ENCODE measurements at places on chromosomes 3 and 15.

GRCh38 chr3:13536832-13537231 lies 12.1 kb upstream of the FBLN2 start:
- DNase-seq = no peak

- DNase-seq = no peak
These were observed 36.1 kb downstream of the CFAP44 start for GRCh38 chr3:113405180-113405579.

GRCh38 chr15:62593681-62594399 lies 428.8 kb upstream of the C2CD4B start:
- DNase-seq = no peak

- no peak for DNase-seq
These were observed 123.9 kb downstream of the OXNAD1 start for GRCh38 chr3:16388850-16389441.

GRCh38 chr3:133881939-133882825 lies 13.5 kb downstream of the RAB6B start:
- DNase-seq = no peak

- no peak for DNase-seq
These were observed 38.4 kb downstream of the PAQR5 start for GRCh38 chr15:69337138-69337537.

DNA sequence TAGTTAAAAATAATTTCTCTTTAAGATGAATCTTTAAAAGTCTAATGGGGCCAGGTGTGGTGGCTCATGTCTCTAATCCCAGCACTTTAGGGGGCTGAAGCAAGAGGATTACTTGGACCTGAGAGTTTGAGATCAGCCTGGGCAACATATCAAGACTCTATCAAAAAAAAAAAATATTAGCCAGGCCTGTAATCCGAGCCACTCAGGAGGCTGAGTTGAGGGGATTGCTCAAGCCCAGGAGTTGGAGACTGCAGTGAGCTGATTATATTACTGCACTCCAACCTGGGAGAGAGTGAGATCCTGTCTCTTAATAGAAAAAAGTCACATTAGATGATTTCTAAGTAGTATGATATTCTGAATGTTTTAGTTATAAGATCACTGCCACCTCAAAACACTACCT lies 322.0 kb upstream of the MANF start:
- no peak for DNase-seq

DNA sequence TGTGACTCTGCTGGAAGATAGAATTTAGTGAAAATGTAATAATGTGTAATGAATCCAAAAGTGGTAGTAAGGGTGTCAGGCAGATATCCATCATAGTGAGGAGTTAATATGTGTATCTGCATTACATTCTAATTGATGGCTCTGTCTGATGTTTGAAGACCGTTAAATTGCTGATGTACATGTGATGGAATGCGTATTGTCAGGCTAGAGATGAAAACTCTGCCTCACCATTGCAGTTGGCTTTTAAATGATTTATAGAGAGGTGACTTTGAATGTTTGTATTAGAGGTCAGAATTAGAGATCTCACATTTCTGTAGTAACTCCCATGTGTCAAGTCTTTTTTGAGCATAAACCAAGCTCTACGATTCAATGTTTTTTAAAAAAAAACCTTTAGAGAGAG lies 234.6 kb downstream of the NAALADL2 start:
- no peak for DNase-seq

DNA sequence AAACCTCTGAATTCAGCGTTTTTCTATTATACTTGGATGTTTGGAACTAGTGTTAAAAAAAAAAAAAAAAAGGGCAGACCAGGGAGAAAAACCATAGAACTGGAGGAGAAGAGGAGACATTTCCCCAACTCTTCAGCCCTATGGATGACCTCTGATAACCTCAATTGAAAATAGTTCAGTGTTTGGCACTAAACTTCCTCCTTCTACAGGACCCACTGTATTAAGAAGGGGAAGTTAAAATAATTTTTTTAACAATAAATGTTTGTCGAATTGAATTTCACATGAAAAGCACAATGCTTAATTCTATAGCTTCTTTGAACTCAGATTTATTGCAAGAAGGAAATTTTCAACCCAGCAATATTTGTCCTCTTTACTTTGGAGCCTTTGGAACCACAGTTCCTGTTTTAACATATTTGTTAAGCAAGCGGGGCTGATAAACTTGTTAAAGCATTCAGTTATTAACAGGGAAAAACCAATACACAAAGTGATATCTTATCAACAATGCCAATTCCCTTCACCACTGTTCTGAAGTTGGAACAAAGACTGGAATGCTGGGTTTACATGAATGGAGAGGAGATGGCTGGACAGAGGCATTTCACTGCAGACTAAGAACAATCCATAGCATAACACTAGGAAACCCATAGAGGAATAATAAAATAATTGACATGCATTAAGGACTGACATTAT lies 3.1 kb upstream of the A4GNT start:
- no peak for DNase-seq

DNA sequence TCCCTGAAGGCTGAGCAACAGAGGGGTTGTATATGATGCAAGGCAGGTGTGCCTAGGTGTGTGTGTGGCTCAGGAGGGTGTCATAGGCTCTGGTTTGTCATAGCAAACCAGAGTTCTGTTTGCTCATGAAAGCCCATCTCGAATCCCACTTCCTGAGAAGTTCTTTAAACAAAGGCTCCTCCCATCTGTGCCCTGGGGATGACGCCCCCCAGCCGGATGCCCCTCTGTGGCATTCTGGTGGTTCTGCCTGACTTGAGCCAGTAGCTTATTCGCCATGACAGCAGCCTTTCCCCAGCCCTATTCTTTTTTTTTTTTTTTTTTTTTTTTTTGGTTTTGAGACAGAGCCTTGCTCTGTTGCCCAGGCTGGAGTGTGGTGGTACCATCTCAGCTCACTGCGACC lies 45.4 kb downstream of the PDIA5 start:
- DNase-seq = no peak

DNA sequence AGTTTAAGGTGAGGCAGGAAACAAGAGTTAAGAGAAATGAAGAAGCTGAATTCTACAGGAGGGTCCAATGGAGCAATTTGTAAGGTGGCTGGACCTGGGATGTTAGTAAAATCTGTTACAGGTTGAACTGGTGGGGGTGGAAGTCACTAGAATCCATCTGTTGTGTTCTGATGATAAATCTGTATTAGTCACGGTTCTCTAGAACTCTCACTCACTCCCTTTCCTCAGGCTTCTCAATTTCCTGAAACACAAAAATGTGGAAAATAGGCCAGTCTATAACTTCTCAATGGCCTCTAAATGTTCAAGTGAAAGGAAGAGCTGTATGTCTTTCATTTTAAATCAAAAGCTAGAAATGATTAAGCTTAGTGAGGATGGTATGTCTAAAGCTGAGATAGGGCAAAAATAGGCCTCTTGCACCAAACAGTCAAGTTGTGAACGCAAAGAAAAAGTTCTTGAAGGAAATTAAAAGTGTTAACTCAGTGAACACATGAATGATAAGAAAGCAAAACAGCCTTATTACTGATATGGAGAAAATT lies 180.2 kb upstream of the CBLB start:
- no peak for DNase-seq

GRCh38 chr3:153970741-153971347 lies 150.3 kb upstream of the ARHGEF26 start:
- DNase-seq = no peak

DNA sequence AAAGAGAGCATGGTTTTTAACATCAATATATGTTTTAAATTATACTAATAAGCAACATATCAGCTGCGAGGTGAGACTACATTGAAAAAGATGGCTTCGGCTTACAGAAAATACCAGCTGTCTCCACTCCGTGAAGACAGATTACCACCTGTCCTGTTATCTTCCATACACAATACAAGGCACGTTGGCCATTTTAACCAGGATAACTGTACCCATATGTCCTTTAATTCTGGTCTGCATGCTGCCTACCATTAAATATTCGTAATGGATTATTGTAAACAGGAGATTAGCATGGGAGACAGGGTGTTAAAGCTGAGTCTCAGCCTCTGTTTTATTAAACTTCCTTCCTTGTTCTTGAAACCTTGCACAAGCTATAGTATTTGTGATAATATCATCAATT lies 855.5 kb downstream of the ROBO1 start:
- no peak for DNase-seq

- DNase-seq = no peak
These were observed 1100.3 kb downstream of the TBL1XR1 start for GRCh38 chr3:176097027-176097426.

DNA sequence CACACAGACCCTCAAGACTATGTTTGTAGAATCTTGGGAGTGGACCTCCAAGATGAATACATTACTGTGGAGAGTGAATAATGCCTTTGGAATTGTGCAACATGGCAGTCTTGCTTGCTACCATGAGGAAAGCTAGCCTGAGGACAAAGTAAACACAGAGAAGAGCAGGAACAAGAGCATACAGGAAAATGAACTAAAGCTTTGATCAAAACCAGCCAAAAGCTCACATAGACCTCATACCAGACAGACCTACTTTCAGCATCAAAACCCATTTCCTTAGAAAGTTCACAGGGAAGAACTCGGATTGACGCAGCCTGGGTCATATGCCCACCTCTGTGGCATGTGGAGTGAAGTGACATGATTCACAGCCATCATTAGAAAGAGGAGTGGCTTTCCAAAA lies 3.3 kb upstream of the RAB8B start:
- DNase-seq = no peak

DNA sequence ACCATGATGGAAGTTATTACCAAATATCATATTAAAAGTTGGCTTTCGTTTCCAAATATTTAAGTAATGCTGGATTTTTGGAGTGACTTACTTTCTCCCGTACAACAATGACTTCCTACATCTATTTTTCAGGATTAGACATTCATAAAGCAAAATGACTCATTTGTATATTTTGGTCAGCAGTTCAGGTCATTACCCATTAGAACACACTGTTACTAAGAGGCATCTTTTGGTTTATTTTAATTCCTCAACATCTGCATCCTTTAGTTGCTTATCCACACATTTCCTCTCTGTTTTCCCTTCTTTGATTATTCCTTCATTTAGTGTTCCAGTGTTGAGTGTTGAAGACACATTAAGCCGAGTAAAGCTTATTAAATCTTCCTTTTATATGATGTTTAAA lies 348.2 kb downstream of the NAALADL2 start:
- DNase-seq = no peak

DNA sequence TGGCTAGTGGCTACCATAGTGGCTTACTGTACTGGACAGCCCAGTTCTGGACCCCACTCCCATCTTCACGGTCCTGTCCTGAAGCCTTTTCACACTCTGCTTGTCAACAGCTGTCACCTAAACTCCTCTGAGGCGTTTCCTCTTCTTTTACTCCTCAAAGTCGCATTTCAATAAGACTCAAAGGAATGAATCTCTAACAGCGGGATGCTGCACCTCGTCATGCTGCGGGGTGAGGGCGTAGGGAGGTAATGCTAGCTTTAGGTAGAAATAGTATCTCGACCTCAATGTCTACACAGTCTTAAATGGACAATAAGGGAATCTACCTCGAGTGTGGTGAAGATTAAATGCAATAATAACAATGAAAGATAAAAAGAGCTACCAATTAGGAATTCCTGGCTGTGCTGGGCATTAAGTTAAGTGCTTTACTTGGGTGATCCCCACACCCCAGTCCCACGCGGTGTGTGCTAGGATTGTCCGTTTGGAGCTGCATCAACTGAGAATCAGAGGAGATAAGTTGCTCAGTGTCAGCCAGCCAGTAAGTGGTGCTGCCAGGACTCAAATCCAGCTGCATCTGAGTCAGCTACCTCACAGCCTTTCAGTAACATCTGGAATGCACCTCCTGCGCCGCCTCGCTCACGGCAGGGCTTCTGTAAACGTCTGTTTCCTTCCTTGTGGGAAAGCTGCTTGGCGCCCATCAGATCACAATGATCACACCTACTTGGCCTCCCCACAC lies 14.0 kb downstream of the PLA2G4D start:
- no peak for DNase-seq

- DNase-seq = no peak
These were observed 1.4 kb downstream of the IL17RD start for GRCh38 chr3:57163751-57164150.

DNA sequence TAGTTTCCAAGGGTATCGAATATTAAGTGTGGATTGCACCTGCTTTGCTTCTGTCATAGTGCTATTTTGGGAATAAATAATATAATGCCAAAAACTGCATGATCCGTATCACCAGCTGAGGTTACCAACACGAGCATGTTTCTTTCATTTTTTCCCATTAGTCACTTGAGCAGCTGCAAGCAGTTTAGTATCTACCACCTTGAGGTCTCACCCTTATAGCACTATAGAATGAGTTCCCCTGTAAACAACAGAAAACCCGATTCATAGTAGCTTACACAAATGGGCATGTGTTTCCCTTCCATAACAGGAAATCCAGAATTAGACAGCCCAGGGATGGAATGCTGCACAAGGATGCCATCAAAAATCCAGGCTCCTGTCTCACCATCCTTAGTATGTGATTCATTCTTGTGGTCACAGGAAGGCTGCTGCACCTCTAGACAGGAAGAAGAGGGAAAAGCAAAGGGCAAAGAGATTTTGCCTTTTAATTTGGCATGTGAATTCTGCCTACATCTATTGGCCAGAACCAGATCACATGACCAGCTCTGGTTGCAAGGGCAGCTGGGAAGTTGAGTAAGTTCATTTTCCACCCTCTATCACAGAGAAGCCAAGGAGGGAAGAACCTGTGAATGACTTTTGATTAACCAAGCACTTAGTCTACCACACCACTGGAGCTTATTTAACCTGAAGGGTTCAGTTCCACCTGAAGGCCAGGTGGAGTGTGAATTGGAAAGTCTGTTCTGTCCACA lies 91.3 kb upstream of the SLC25A36 start:
- no peak for DNase-seq

DNA sequence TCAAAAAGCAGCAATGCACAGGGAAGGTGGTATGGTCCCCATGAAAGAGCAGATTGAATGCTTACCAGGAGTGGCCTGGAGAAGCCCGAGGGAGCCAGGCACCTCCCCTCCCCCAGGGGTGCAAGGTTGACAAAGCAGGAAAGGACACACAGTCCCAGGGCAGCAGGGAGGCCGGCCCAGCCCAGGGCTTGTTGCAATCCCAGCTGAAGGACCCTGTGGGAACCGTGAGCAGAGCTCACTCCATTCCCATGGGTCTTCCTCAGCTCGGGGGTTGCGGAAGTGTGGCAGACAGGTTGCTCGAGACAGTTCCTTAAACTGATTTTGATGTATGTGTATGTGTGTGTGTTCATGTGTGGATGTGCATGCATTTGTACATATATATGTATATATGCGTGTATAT lies 15.8 kb downstream of the UROC1 start:
- no peak for DNase-seq

DNA sequence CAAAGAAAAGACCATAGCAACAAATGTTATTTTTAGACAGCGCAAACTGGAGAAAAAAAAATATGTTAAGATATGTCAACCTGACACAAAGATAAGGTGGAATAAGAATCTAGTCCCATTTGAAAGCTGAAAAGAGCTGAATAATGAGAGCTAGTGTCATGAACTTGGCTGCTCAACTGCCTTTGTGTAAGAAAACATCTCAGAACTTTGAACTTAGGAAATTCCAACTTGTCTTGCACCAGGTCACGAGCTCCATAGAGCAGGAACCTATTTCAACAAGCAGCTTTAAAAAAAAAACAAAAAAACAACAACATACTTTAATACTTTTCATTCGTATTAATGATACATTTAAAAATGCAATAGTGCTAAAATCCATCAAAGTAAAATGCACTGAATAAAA lies 79.5 kb downstream of the ZNF280D start:
- DNase-seq = no peak

Measured in stimulated activated CD8-positive, alpha-beta memory T cell treated with anti-CD3 and anti-CD28 coated beads, Interleukin-2, amount 100 ng/mL, for 1 hour (primary cell).